ENCODE measurements at places on chromosomes 1 and 21.
A peak's percentile ranks its signal among the peaks of the same experiment; 100 is the strongest.

- DNase-seq, result no peak
Observed at GRCh38 chr1:62245201-62245600, 50.6 kb downstream of the L1TD1 start.

DNA sequence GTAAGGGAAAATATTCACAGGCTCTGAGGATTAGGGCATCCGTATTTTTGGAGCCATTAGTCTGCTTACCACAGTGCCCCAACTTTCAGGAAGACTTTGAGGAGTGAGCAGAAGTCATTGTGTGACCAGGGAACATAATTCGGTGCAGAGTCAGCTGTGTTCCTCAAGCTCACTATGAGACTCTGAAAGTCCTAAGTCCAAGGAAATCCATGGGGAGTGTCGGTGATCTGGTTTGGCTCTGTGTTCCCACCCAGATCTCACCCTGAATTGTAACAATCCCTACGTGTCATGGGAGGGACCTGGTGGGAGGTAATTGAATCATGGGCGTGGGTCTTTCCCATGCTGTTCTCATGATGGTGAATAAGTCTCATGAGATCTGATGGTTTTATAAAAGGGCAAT lies 45.9 kb upstream of the SCAF4 start:
- DNase-seq, result no peak

DNA sequence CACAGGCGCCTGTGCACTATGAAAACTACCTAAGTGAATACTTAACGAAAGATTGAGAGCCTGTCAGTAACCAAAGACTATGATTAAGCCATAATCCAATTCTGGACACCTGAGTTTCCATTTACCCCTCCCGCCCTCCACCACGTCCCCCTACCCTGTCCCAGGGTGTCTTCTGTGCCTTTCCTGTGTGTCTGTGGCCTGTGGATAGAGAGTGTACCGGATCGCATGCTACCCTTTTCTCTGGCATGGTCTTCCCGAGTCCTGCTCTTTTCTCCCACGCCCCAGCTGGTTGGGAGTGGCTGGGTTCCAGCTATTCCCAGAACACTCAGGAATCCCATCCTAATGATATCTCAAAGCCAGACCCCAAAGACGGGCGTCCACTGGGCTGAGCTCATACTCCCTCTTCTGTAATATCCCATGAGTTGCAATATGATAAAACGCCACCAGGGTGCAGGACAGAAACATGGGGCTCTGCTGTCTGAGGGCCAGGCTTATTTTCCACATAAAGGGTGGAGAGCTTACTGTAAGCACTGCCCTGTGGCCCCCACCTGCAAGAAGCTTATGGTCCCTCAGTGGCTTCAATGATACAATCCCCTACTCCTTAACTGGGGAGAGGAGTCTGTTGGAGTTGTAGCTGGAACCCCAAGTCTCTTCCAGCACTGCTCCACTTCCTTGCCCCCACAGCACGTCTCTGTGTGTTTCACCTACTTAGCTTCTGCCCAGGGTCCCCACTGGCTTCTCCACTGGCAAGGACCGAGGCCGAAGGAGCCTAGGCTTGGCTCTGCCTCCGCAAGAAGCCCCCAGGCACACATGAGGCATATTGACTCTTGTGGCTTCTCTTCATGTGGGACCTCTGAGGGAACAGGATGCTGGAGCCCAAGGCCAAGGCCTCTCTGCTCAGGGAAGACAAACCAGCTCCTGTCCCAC lies 17.6 kb upstream of the ALX3 start:
- peak; percentile 62 for DNase-seq

- no peak for DNase-seq
Observed at GRCh38 chr1:47326271-47326670, 7.3 kb upstream of the CMPK1 start.

DNA sequence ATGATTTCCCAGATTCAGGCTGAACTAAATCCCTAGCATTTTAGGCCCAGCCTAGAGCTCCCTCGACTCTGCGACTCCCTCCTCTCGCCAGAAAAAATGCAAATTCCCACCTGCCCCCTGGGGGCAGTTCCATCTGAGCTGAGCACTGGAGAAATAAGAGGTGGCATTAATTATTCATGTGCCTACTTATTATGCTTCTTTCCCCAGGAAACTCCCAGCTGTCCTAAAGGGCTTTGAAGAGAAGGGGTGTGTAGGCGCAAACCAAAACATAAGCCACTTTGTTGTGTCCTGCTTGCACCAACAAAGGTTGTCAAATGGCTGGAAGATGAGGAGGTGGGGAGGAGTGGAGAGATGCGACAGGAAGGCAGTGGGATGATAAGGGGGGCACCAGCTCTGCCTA lies 41.4 kb upstream of the GOLT1A start:
- DNase-seq, result no peak

DNA sequence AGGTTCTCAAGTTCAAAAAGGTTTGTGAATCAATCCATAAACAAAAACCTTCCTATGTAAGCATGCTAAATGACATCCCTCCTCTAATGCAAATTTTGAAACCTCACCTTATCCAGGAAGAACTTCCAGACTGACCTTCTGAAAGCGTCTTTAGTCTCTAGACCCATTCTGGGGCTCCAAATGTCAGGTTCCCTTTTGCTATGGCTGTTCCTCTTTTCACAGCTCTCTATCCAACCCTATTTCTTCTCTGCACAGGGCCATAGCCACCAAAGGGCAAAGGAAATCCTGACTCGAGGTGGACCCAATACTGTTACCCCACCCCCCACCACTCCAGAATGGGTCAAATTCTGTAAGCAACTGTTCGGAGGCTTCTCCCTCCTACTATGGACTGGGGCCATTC lies 3.4 kb downstream of the ATP1A4 start:
- peak; percentile 48 for DNase-seq

DNA sequence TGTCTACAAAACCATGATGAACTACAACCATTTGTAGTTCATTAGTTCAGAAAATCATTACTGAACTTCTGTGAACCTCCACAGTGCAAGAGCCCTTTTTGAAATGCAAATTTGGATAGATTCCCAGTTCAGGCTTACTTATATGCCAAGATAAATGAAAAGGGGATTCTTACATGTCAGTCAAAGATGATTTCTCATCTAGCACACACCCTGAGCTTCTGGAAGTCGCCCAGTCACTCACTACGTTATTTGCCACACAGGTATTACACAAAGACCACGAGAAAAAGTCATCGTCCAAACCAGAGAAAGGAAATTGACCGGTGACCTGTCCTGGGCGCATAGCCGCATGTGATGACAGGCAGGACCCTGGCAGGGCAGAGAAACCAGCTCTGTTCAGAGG lies 41.8 kb downstream of the ETS2 start:
- DNase-seq, result no peak

DNA sequence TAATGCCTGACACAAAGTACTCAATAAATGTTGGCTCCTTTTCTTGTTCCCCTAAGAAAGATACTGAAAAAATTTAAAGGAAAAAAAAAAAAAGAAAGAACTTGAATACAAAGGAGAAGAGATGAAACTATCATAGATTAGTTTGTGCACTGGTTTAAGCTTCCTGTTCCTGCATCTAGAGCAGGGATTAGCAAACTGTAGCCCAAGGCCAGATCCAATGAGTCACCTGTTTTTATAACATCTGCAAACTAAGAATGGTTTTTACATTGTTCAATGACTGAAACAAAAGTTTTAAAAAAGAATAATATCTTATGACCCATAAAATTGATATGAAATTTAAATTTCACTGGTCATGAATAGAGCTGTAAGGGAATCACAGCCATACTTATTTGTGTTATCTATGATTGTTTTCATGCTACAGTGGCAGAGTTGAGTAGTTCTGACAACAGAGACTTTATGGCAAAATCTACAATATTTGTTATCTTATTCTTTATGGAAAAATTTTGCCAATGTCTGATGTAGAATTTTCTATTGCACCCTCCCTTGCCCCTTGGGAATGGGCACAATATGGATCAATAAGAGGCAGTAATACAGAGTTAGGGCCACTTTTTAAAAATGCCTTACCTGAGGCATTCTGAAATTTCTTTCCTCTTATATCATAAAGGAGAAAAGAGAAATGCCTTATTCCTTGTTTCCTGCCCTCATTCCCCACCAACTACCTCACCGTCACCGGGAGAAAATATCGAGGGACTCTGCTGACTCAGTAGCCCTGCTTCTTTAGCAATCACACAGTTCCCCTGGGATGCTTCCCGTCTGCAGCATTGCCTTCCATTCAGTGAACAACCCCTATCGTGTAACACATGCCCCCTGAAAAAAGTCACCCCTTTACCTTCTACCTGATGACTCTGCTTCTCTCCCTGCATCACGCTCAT lies 50.6 kb downstream of the WDR64 start:
- DNase-seq, result no peak

DNA sequence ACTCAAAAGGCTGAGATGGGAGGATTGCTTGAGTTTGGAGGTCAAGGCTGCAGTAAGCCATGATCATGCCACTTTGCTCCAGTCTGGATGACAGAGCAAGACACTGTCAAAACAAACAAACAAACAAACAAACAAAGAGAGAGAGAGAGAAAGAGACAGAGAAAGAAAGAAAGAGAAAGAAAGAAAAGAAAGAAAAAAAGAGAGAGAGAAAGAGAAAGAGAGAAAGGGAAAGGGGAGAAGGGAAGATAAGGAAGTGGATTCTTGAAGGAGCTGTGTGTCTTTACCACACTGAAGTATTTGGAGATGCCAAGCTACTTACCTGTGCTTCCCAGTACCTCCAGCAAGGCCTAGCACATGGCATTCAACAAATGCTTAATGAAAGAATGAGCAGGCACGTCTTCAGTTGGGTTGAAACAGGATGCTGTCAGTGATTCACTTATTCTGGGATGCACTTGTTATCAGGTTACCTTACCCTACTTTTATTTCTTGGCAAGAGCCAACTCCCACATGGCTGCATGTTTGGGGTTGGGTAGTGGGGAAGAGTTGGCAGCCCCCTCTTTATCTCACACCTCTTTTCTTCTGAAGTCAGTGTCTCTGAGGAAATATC lies 28.8 kb downstream of the CD101 start:
- no peak for DNase-seq

DNA sequence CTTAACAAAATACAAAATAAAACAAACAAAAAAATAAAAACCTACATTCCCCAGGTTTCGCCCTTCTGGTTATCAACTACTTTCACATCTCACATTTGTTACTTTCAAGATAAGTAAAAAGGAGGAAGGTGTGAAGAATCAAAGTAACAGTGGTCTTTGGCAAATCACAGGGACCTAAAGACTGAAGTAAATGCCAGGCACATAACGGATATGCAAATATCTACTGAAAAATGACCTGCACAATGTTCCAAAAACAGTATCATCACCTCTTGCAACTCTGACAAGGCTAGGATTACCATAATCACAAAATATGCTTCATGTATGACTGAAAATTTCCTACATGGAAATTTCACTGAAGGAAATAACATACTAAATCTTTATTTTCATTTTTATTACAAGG lies 29.3 kb downstream of the COP1 start:
- DNase-seq, result no peak

GRCh38 chr1:7493711-7494454 lies 277.2 kb upstream of the VAMP3 start:
- no peak for DNase-seq

- DNase-seq, result no peak
Observed at GRCh38 chr1:36091698-36092097, 3.0 kb downstream of the ADPRS start.

DNA sequence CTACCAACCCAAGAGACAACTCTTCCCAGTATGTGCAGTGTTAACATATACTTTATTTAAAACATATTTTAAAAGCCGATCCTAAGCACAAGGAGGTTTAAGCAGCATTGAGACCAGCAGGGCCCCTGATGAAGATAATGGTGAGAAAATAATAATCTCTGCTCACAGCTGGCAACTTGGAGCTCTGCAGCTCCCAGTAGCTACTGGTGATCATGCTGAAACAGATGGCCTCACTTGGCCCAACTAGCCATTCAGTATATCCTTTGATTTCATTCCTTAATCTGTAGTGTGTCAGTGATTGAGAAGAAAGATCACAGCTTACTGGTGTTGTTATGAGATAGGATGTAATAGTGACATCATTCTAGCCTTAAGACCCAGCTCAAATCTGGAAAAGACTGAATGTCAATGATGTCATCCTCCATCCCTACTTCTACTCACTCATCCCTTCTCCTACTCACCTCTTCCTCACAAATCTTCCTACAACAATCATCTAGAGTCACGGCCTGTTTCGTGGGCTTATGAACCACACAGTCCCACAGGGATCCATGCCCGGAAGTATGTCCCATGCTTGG lies 817.9 kb downstream of the PLA2G4A start:
- DNase-seq, result no peak

DNA sequence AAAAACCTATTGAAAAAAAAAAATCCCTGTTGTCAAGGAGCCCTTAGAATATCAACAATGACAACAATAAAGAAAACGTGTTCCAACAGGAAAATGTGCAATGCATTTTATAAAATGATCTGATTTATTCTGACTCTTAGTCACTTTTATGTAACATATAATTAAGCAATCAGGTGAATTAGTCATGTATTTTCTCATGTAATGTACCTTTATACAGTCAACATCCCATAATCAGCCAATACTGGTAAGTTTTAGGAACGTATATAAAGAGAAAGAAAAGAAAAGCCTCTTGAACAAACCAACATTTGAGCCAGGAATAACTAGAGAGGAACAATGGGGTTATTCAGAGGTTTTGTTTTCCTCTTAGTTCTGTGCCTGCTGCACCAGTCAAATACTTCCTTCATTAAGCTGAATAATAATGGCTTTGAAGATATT lies at the start of gene CLCA4:
TSS of gene CLCA4 (plus strand) at position 292 of the 435 bp plus-strand sequence. CDS start at position 334, 42 bp downstream.
- no peak for DNase-seq

GRCh38 chr1:6239213-6239752 lies 3.5 kb upstream of the ICMT start:
- DNase-seq, result peak; percentile 27

DNA sequence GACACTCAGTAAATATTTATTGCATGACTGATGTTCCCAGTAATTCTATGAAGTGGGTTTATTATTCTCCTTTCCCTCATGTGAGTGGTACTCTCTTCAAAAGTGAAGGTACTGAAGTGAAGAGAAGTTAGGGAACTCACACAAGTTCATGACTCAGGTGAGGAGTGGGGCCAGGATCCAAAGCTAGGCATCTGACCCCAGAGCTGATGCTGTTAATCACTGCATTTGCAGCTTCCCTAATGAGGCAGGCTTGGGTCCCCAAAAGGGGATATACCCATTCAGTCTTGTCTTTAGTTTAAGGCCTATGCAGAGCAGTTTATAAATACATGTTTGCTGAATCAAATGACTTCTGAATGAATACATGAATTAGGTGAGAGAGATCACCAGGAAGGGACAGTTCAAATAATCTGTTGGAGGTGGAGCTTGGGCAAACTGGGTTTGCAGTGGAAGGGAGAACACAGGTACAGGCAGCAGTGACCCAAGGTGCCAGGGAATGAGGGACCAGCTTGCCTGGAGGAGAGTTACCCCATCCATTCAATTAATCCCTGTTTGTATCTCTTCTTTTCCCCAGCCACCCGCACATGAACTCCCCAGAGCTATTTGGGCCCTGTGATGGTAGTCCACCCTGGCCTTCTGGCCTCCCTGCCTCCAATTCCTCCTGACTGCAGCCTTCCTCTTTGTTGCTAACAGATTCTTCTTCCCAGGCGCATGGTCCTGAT lies 2.0 kb downstream of the CD58 start:
- no peak for DNase-seq

DNA sequence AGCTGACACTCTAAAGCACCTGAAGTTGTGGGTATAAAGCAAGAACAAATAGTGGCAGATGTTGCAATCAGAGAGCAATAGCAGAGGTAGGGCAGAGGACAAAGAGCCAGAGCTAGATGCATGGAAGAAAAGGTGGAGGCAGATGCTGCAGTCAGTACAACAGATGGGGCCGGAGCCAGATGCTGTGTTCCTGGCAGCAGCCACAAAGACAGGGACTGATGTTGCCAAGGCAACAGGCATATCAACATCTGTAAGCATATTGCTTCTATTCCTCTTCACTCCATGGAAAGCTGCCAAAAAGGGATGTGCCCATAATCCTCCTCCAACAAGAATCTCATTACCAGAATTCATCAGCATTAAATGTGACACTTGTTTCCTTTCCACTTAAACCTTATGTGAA lies 108.0 kb downstream of the TNNI3K start:
- no peak for DNase-seq

All from inflammatory macrophage (primary cell).